ENCODE measurements at places on chromosomes 7 and 10.

- DNase-seq, result no peak
Measured at GRCh38 chr10:72952642-72953158, 1.9 kb downstream of the PLA2G12B start.

DNA sequence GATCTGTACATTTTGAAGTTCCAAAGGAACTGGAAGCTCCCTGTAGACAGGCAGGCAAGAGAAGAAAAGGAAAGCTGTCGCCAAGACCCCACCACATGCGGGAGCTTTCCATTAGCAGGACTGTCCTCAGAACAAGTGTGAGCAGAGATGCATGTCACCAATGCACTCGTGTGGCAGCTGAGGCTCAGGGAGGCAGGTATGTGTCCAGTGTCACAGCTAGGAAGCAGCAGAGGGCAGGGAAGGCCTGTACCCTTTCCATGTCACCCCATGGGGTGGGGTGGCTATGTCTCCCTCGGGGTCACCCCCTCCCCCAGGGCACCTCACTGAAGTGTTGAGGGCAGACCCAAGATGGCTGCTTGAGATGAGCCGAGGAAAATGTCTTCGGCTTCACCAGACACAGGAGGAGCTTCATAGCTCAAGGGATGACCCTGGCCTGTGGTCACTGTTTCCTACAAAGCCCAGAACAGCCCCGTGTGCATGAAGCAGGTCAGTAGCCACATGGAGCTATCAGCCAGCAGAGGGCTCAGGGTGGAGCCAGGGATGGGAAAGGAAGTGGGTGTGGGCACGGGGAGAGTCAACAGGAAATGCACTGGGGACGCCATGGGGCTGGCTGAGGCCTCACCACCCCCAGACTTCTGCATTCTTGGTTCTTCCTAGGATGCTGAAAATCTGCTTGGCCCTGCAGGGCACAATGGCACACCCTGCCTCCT, 96.6 kb downstream of the FAM53B start:
- peak; percentile 96 for DNase-seq

DNA sequence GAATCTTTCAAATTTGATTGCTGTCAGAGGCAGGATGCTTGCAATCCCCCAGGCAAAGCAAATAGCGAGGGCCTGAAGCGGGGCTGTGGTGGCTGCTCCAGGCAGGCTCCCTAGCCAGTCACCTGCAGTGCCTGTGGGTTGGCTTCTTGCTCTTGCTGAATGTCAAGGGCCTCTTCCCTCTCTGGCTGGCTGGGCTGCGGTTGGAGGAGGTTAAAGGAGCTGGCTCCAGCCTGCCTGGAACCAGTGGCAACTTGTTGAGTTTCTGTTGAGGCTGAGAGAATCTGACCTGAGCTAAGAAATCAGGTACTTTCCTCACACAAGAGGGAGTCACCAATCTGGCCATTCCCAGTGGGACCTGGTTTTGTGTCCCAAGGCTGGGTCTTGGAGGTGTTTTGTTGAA, 134.7 kb downstream of the TMEM178B start:
- DNase-seq, result no peak

DNA sequence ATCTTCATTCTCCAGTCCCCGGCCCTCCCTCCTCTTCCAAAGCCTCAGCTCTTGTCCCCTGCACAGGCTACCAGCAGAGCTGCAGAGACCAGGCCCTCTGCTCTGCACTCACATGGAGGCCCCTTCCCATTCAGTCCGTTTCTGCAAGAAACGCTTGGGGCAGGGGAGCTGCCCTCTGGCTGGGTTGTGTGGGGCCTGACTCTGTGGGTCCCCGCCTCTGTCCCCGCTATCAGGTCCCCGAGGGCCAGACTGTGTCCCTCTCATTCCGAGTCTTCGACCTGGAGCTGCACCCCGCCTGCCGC, 1.5 kb downstream of the PCOLCE start:
- DNase-seq, result no peak

- no peak for DNase-seq
Measured at GRCh38 chr7:98724591-98724990, 107.5 kb downstream of the NPTX2 start.

- DNase-seq, result no peak
Measured at GRCh38 chr7:146791344-146792285, 675.0 kb downstream of the CNTNAP2 start.

DNA sequence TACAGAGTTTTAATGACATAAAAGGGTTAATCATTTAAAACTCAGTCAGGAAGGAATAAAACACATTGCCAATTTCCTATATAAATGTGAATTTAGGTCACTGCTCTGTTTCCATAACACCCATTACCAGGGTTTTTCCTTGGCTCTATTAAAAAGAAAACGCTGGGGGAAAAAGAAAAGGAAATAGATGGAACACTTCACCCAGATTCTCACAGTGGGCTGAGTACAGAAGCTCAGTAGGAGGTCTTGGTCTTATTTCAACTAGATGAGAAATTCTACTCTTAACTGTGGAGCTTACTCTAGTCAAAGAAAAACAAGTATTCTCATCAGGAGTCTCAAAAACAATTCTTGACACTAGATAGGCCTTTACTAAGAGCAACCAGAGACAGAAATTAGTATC, 36.5 kb downstream of the GLUD1 start:
- no peak for DNase-seq

Measured in Kasumi-1 (cell line).